ENCODE measurements at places on chromosomes 1 and 21.

DNA sequence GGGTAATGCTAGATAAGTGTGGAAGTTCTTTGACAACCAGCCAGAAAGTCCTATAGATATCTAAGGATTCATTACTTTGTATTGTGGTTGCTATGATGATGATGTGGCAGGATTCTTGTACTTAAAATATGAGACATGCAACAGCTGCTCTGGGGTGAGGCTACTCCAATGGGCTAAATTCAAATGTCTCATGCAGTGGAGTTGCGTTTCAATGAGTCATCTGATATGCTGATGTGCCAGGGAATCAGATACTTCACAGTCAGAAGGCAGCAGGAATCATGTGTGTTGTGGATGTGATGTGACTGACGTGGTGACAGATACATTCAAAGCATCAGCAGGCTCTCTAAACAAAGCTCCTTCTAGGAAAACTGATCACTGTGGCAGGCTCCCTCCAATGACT lies 66.5 kb downstream of the TSEN15 start:
- DNase-seq = no peak

DNA sequence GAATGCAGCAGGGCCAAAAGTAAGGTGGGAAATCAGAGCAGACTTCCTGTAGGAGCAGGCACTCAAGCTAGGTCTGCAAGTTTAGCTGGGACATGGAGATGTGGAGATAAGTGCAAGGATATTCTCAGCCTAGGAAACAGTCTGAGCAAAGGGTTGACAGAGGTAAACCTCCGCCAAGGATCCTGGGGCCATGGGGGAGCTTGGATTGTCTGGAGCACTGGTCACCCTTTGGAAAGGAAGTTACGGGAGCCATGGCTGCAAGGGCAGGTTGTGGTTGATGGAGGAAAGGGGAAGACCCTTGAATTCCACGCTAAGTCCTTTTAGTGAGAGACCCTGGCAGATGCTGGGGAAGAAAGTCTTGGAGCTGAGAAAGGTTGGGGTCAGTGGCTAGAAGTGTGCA lies 150.9 kb downstream of the PTPRU start:
- DNase-seq = no peak

GRCh38 chr1:33151116-33151515 lies 30.7 kb downstream of the TRIM62 start:
- no peak for DNase-seq

DNA sequence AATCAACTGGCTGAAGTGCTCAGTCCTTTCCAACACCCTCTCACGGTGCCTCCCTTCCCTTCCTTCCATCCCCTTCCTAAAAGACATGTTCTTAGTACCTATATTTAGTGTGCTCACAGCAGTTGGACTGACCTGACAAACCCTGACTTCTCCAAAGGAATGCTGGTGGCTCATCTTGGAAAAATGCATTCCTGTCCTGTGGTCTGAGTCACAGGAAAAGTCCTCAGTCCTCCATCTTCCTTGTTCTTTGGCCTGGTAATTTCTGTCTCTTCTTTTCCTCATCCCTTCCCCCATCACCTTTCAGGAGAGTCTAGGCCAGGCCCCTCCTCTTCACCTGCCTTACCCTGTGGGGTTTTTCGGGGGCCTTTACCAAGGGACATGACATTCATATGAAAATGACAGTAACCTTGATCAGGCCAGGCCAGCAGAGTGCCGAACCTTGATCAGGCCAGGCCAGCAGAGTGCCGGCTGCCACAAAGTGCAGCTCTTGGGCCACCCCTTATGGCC lies 7.2 kb downstream of the ATP1B1 start:
- no peak for DNase-seq

- no peak for DNase-seq
Observed at GRCh38 chr1:115337276-115337632, 795 bp downstream of the NGF start.

DNA sequence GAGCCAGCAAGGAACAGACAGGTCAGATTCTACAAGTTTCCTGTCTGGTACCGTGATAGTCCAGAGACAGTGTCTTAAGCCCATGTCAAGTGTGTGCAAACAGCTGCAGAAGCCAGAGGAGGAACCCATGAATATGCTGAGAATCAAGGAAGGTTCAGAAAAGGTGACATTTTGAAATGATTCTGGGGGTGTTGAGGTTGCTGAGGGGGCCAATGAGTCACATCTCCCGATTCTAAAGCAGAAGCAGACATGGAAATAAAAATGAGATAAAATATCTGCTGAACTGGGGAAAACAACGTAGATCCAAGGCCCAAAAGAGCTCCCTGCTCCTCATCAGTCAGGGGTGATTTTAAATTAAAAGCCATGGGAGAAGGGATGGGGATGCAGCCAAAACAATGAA lies 15.8 kb upstream of the SYT6 start:
- DNase-seq = no peak

DNA sequence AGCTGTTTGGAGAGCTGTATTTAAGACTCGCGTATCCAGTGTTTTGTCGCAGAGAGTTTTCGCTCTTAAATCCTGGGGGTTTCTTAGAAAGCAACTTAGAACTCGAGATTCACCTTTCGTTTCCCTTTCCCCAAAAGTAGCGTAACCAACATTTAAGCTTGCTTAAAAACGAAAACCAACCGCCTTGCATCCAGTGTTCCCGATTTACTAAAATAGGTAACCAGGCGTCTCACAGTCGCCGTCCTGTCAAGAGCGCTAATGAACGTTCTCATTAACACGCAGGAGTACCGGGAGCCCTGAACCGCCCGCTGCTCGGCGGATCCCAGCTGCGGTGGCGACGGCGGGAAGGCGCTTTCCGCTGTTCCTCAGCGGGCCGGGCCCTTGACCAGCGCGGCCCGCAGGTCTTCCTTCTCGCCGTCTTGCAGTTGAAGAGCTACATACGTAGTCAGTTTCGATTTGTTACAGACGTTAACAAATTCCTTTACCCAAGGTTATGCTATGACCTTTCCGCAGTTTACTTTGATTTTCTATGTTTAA lies 1.9 kb downstream of the OLIG1 start:
- DNase-seq = peak; percentile 60

DNA sequence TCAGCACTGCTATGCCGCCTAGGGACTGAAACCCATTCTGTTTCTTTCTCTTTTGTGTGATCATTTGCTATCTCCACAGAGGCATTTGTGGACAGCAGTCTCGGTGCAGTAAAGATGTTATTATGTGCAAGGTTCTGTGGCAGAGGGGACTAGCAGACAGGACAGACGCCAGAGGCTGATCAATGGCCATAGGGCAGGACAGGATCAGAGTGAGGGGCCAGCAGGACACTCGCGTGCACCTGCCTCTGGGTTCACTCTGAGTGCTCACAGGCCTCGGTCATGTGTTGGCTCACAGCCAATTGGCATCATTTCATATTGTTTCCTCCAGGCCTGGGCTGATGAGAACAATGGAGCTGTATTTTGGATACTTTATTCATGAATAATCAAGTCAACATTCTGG lies 212.6 kb downstream of the TGFB2 start:
- no peak for DNase-seq

GRCh38 chr1:182674346-182675246 lies 9.8 kb downstream of the RGS8 start:
- DNase-seq = no peak

DNA sequence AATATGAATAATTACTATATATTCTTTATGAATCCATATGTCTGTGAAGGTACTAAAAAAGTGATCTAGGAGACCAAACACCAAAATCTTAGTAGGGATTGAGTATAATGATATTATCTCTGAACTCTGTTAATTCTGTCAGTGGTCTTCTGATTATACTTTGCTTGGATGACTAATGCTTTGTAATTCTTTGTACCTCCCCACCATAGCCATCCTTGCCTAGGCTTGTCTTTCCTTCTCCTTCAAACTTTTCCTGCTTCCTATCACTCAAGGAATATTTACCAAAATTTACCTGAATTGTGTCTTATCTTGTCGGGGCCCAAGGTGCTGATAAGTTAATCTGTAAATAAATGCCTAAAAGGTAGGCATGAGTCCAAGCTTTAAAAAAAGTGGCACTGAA lies 845 bp upstream of the RGS5 start:
- DNase-seq = no peak

Data from activated CD8-positive, alpha-beta memory T cell treated with anti-CD3 and anti-CD28 coated beads for 24 hours (primary cell).